Activated naive CD8-positive, alpha-beta T cell treated with anti-CD3 and anti-CD28 coated beads, Interleukin-2, amount 50 U/mL, for 16 hours (primary cell): ENCODE measurements at places on chromosomes 3 and 15.

DNA sequence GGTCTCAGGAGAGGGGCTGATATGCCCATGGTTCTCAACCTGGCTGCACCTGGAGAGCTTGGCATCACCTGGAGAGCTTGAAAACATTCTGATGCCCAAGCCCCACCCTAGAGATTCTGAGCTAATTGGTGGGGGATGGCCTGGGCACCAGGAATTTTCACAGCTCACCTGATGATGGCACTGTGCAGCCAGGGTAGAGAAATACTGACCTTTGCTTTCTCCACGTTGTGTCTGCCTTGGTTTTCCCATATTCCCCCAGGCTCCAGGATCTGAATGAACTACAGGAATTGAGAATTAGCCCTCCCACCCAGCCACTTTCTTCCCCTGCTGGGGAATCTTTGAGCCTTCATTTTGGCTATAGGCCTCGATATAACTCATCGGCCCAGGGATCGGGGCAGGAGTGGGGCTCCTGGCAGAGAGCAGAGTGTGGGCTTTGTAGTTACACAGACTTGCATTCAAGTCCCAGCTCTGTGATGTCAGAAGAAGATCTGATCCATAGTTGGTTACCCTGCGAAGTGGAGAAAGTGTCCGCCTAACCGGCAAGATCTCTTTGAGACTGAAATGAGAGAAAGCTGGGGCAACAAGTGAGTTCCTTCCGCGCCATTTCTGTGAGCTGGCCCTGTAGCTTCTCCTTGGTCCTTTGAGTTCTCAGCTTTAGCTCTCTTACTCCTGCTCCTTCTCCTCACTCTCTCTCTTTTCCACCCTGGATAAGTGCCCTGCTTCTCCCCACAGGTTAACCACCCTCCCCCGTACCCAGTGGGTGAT is 33.1 kb upstream of the UBE2Q2 start:
- DNase-seq = no peak

DNA sequence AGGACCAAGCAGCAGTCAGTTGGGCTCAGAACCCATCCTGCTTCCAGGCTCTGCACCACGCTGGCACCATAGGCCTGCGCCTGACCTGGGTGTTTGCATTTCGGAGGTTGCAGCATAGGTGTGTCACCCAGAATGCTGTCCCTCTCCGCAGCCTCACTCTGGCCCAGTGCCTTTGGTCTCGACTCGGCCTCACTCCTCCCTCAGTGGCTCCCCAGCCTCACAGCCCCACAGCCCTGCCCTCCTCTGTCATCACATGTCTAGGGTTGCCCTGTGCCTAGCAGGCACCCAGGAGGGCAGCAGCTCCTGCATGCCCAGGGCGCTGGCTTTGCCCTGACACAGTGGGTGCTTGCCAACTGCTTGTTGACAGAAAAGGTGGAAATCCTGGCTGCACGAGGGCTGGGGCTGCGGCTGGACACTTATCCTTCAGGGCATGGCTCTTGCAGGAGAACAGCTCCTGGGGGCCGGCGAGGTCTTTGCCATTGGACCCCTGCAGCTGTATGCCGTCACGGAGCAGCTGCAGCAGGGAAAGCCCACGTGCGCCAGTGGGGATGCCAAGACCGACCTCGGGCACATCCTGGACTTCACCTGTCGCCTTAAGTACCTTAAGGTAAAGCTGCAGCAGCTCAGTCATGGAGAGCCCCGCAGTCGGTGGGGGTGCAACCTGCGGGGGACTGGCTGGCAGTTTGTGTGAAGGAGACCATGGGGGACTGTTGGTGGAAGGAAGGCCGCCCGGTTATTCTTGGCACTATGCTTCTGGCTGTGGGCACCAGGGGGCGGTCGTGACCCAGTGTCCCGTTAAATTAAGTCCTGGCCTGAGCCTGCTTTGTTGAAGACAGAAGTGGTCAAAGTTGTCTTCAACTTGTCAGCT is 16.2 kb downstream of the NISCH start:
- DNase-seq = no peak

- no peak for DNase-seq
Observed at GRCh38 chr3:128573707-128574162, 76.9 kb downstream of the RPN1 start.

- DNase-seq = no peak
Observed at GRCh38 chr3:52176180-52176752, 21.7 kb upstream of the ALAS1 start.

GRCh38 chr15:27463525-27464088 is 492.6 kb downstream of the GABRG3 start:
- DNase-seq = no peak

GRCh38 chr15:88509321-88509720 is 37.2 kb downstream of the DET1 start:
- no peak for DNase-seq
